ENCODE measurements at places on chromosomes 3 and 15.

GRCh38 chr15:67944010-67944641 is 104.3 kb upstream of the RNU6-1 start:
- DNase-seq, result no peak

DNA sequence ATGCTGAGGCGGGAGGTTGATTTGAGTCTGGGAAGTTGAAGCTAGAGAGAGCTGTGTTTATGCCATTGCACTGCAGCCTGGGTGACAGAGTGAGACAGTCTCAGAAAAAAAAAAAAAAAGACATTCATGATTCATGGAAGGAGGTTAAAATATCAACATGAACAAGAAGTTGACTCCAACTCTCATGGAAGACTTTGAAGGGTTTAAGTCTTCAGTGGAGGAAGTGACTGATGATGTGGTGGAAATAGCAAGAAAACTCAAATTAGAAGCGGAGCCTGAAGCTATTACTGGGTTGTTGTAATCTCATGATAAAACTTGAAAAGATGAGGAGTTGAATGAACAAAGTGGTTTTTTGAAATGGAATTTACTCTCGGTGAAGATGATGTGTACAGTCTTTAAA is 491.8 kb downstream of the SQOR start:
- no peak for DNase-seq

DNA sequence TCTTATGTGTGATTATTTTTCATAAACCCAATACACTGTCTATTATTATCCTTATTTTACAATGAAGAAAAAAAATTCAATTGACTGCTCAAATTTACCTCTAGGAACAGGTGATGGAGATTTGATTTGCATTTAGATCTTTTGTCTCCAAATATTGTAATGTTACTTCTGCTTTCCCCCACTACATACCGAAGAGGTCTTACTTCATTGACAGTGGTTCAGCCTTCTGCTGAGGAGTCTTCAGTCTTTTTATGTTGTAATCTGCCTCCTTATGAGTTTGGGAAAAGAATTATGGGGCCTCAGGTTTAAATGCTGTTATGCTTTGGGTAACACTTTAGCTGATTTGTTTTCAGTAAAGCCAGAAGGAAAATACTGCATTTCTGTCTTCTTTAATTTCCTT is 199.5 kb downstream of the LPP start:
- no peak for DNase-seq

DNA sequence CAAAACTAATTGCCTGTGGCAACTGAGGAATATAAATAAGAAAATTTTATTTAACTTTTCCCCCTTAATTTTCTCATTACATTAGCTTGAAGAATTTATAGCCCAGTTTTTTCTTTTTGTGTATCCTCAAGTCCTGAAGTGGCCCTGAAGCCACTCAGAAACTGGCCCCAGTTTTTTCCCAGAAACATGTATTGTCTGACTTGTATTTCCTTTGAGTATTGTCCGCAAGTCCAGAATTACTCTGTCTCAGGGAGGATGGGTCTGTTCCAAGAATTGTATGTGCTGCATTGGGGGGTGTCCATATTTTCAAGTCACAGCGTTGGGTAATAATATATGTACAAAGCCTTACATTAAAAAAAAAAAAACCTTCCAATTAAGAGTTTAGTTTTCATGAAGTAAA is 149.7 kb upstream of the IL12A start:
- no peak for DNase-seq

DNA sequence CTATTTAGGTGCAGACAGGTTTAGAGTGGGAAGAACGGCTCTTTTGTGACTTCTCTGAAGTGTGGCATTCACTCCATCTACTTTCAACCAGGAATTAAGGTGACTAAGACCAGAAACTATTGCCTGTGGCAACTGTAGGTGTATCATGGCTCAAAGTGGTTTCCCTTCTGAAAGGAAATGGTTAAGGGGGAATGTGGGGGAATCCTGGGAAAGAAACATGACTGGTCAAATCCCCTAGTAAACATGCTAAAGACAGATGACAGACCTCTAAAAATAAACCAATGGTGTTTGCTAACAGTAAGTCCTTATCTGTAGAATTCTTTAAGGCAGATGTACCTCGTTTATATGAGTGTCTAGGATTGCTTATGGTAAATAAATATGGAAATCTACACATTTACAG is 56.9 kb downstream of the MEGF11 start:
- no peak for DNase-seq

All from renal cortex interstitium (tissue), 15 donors.